Activated naive CD4-positive, alpha-beta T cell treated with anti-CD3 and anti-CD28 coated beads for 36 hours (primary cell): ENCODE measurements at places on chromosomes 2 and 18. TPM values are rescaled to one million over a fixed set of nuclear protein-coding genes. Genes with fewer than 3 reads are reported as not detected.

Gene SEC11C
- 46.7 TPM for total RNA-seq

Gene CNOT9
- total RNA-seq, result 74.3 TPM

Gene PIEZO2
- total RNA-seq, result not detected

Gene ALPG
- not detected for total RNA-seq

Gene STON1
- 0.57 TPM for total RNA-seq

Gene ATG9A
- total RNA-seq, result 26.0 TPM
